ENCODE measurements at places on chromosomes 2 and 18. TPM values are rescaled to one million over a fixed set of nuclear protein-coding genes. Genes with fewer than 3 reads are reported as not detected.

Gene AMER3
- total RNA-seq = 0.03 TPM

- no peak for DNase-seq
These were observed 413.3 kb upstream of the TRIB2 start for GRCh38 chr2:12303181-12304030.

DNA sequence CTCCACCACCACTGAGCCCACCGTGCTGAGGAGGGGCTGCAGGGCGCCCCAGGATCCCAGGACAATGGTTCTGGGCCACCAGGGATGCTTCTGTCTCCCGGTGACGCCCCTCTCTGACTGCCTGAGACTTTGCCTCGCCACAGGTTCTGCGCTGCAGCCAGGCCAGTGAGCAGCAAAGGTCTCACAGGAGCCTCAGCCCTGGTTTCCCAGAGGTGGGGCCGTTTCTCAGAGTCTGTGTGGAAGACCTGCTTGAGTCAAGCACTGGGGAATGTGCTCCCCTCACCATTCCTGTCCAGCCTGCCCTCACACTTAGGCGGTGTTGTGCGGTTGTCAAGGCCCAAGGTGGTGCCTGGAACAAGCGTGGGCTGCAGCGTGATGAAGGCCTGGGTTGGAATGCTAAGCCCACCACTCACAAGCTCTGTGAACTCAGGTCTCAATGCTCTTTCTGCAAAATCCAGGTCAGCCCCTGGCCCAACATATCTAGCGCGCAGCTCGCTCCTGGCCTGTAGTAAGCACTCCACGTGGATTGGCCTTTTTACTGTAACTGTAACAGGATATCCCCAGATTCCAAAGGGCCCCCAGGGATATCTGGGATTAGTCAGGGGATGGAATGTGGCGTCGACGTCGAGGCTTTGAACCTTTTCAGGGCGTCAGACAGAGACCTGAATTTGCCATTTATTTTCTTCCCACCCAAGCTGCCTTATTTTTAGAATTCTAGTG is 47.6 kb downstream of the PLB1 start:
- DNase-seq = no peak

DNA sequence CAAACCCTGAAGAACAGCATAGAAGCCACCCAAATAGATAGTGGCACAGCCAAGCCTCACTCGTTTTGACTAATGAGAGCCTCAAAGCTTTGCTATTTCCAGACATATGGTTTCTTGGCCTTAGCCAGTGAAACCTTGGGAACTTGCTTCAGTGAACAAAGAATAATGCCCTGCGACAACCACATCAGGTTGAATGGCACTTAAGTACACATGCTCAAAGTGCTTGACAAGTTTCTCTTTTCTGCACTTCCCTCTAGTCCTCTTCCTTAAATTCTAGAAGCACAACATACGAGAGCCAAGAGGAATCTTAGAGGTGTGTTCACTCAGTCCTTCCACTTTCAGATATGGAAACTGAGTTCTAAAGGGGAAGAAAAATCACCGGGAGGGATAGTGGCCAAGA is 258.3 kb downstream of the HAUS1 start:
- no peak for DNase-seq

Measured in mucosa of gallbladder (tissue), 1 donor.